Fibroblast of lung (primary cell): ENCODE measurements at places on chromosomes 6 and 20. TPM values are rescaled to one million over a fixed set of nuclear protein-coding genes. Genes with fewer than 3 reads are reported as not detected.
A peak's percentile ranks its signal among the peaks of the same experiment; 100 is the strongest.

Gene MAP7
- 0.77 and 1.5 TPM in 2 replicates for total RNA-seq

Gene TUBB2B
- total RNA-seq, result 3.8 and 5.1 TPM in 2 replicates

Gene PDE7B
- total RNA-seq, result 21.5 and 22.1 TPM in 2 replicates

Gene SEMG1
- total RNA-seq, result not detected in 2 replicates

Gene TBX18
- total RNA-seq, result 0.33 and 0.77 TPM in 2 replicates

DNA sequence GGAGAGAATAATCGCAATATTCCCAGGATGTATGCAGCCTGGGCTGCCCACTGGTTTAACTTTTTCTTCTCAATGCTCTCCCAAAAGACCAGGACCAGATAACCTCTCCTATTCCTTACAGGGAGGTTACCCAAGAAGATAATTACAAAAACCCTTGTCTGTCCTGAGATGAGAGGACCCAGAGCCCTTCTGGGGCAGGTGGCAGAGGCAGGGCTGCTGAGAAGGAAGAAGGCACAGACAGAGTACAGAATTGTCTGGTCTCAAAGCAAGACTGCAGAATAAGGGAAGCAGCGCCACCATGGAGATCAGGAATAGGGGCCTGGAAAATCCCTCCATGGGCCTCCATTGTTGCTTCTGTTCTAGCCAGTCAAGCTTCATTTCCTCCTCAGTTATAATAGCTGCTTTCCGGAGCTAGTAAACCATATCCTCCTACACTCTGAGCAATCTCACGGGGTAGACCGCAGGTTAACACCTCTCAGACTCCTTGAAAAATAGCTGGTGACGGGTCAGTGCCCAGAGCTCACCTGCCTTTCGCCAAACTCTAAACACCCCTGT, 463 bp upstream of the HLA-DMB start:
- no peak overlapping the region for H3K27ac ChIP-seq
- no peak overlapping the region for H3K4me3 ChIP-seq
- no peak for DNase-seq
- peaks cover 4% of the 10 kb centered on the region for H3K4me1 ChIP-seq

DNA sequence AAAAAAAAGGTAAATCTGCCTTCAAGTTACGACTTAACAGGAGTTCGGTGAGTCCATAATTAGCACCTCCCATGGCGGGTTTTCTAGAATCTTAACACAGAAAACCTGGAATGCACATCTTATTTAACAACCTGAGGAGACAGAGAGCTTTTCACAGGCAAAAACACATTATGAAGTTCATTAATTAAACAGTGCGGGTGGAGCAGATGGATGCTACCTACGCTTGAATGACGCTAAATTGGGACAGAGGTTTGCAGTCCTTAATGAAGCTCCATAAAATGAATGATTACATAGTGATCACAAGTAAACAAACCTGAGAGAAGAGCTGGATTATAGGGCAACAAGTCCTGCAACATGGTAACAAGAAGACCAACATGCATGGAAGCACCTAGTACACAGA, 81.0 kb downstream of the INSM1 start:
- no peak overlapping the region for H3K4me3 ChIP-seq
- H3K27me3 ChIP-seq, result no peaks in the 10 kb centered on the region
- peaks cover 5% of the 10 kb centered on the region for H3K4me1 ChIP-seq
- H3K27ac ChIP-seq, result no peak overlapping the region
- no peak for DNase-seq

GRCh38 chr20:11738852-11739251, 178.8 kb upstream of the BTBD3 start:
- no peak for DNase-seq
- H3K36me3 ChIP-seq, result no peaks in the 10 kb centered on the region
- no peak overlapping the region for H3K27ac ChIP-seq
- no peaks in the 10 kb centered on the region for H3K27me3 ChIP-seq
- no peak overlapping the region for H3K4me3 ChIP-seq

GRCh38 chr6:6635869-6636268, 47.3 kb downstream of the LY86 start:
- H3K4me1 ChIP-seq, result no peaks in the 10 kb centered on the region
- DNase-seq, result no peak
- no peak overlapping the region for H3K27ac ChIP-seq
- H3K4me3 ChIP-seq, result no peak overlapping the region
- H3K27me3 ChIP-seq, result no peaks in the 10 kb centered on the region
- H3K36me3 ChIP-seq, result no peaks in the 10 kb centered on the region

DNA sequence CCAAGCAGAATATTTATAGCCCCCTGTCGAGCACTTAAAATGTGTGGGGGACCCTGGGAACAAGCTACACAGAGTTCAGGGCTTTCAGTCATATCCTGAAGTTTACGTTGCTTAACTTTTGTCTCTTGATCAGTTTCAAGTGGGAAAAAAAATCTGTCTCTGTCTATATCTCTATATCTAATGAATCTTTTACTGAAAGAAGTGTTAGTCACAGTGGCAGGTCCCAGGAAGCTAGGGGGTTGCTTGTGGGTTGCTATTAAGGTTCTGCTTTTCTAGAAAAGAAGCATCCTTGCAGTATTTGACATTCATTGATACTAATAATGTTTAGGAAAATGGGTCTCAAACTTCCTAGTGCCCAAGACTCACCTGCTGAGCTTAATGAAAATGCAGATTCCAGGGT, 76.7 kb upstream of the CLDN20 start:
- peaks cover 20% of the 10 kb centered on the region for H3K4me1 ChIP-seq
- no peak for DNase-seq
- no peaks in the 10 kb centered on the region for H3K36me3 ChIP-seq
- H3K27ac ChIP-seq, result no peak overlapping the region
- no peak overlapping the region for H3K4me3 ChIP-seq
- no peaks in the 10 kb centered on the region for H3K27me3 ChIP-seq

GRCh38 chr6:143531720-143532499, 20.4 kb upstream of the FUCA2 start:
- no peak overlapping the region for H3K27ac ChIP-seq
- H3K4me3 ChIP-seq, result no peak overlapping the region
- no peaks in the 10 kb centered on the region for H3K4me1 ChIP-seq
- DNase-seq, result no peak
- no peaks in the 10 kb centered on the region for H3K27me3 ChIP-seq
- no peaks in the 10 kb centered on the region for H3K36me3 ChIP-seq

GRCh38 chr6:159008656-159009288, 8.8 kb upstream of the RSPH3 start:
- peak; percentile 57 for DNase-seq
- H3K36me3 ChIP-seq, result no peaks in the 10 kb centered on the region
- no peak overlapping the region for H3K27ac ChIP-seq
- H3K4me1 ChIP-seq, result no peaks in the 10 kb centered on the region

GRCh38 chr6:83707829-83708545, 914 bp downstream of the SNAP91 start:
- peaks cover 19% of the 10 kb centered on the region for H3K27me3 ChIP-seq
- no peak overlapping the region for H3K27ac ChIP-seq
- H3K4me1 ChIP-seq, result no peaks in the 10 kb centered on the region

DNA sequence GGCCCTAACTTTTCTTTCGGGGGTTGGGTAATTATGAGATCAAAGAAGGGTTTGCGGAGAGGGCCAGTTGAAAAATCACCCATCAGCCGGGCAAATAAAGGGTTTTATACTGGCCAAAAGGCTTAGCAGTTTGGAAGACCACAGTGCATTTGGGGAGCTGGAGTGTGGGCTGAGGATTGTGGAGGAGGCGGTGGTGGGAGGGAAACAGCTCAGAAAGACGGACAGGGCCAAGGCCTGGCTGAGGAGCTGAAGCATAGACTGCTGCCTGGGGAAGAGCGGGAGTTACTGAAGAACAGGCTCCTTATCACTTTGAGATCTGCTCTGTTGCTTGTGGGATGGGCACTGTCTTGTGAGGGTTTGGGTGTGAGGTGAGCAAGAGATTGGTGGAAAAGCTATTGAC, 144.2 kb downstream of the CARMIL1 start:
- no peaks in the 10 kb centered on the region for H3K36me3 ChIP-seq
- no peaks in the 10 kb centered on the region for H3K4me1 ChIP-seq
- DNase-seq, result no peak
- no peaks in the 10 kb centered on the region for H3K27me3 ChIP-seq
- no peak overlapping the region for H3K27ac ChIP-seq

DNA sequence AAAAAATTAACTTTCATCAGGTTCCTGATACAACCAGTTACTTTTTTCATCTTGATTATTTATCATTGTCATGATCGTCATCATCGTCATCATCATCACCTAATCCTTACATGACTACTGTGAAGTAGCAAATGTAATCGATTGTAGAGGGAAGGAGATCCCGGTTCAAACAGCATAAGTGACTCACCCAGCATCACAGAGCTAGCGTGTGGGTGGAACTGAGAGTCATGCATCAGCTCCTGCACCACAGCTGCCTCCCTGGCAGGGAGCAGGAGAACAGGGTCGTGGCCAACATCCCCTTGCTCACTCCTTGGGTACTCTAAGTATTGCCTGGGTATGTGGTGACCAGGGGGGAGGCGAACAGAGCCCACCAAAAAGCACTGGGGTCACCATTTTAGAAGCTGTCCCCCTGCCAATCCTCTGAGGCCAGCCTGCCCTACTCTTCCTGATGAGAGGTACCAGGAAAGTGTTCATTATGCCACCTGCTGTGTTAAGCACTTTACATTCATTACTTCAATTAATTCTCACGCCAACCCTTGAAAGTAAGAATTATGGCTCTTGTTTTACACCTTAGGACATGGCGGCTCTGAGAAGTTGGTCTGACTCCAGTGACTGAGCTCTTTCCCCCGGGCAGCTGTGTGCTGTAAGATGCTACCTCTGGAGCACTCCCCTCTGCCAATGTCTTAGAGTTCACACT, 425.2 kb downstream of the CD83 start:
- peak; percentile 70 for DNase-seq
- H3K4me1 ChIP-seq, result no peaks in the 10 kb centered on the region
- no peak overlapping the region for H3K4me3 ChIP-seq

DNA sequence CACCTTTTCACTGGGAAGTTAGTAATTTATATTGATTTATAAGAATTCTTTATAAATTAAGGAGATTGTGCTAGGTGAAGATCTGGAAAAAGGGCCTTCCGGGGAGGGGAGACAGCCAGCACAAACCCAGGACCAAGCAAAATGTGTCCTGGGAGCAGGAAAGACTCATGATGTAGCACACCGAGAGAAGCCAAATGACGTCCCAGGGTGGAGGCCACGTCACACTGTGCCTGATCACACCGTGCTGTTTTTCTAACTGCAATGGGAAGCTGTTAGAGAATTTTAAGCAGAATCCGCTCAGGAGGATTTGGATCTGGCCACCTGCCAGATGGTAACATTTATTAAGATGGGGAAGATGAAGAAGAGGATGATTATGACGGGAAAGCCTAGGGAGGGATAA, 72.7 kb upstream of the AKAP12 start:
- H3K36me3 ChIP-seq, result no peaks in the 10 kb centered on the region
- no peaks in the 10 kb centered on the region for H3K27me3 ChIP-seq
- H3K27ac ChIP-seq, result no peak overlapping the region
- DNase-seq, result no peak
- H3K4me3 ChIP-seq, result no peak overlapping the region
- no peaks in the 10 kb centered on the region for H3K4me1 ChIP-seq
